ENCODE measurements at places on chromosomes 3 and 15.

DNA sequence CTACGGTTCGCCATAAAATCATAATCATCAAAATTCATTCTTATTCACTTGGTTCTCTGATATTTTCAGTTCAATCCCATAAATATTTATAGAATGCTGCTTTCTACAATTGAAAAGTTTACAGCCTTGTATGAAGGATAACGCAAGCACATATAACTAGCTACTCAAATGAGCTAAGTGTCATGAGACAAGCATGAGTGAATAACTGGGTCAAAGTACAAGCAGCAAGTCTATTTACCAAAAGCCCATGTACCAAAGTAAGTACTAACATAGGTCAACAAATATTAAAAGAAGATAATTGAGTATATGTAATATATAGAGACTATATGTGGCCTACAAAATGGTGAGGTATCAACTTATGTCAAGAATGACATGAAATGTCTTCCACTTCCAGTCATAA is 596.6 kb downstream of the GBE1 start:
- DNase-seq: no peak

- DNase-seq: no peak
Observed at GRCh38 chr3:95343228-95343627, 1280.4 kb downstream of the NSUN3 start.

DNA sequence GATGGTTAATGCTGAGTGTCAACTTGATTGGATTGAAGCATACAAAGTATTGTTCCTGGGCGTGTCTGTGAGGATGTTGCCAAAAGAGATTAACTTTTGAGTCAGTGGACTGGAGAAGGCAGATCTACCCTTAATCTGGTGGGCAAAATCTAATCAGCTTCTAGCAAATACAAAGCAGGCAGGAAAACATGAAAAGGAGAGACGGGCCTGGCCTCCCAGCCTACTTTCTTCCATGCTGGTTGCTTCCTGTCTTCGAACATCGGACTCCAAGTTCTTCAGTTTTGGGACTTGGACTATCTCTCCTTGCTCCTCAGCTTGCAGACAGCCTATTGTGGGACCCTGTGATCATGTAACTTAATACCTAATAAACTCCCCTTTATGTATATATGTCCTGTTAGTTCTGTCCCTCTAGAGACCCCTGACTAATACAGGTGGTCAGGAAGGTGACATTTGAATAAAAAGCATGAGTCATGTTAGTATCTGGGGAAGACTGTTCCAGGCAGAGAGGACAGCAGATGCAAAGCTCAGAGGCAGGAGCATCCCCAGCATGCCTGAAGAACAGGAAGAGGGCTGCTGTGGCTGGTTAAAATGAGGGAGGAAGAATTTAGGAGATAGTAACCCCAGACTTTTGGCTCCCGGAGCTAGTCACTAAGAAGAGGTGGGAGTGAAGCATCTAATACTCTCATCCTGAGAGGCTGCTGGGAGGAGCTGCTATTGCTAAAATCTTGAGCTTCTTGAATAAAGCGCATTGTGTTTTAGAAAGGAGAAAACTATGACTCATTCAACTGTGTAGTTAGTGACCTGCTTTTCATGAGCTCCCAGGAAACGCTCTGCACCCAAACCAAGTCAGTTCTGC is 207.4 kb upstream of the HES1 start:
- no peak for DNase-seq

GRCh38 chr3:126373682-126374601 is 16.7 kb upstream of the KLF15 start:
- no peak for DNase-seq

DNA sequence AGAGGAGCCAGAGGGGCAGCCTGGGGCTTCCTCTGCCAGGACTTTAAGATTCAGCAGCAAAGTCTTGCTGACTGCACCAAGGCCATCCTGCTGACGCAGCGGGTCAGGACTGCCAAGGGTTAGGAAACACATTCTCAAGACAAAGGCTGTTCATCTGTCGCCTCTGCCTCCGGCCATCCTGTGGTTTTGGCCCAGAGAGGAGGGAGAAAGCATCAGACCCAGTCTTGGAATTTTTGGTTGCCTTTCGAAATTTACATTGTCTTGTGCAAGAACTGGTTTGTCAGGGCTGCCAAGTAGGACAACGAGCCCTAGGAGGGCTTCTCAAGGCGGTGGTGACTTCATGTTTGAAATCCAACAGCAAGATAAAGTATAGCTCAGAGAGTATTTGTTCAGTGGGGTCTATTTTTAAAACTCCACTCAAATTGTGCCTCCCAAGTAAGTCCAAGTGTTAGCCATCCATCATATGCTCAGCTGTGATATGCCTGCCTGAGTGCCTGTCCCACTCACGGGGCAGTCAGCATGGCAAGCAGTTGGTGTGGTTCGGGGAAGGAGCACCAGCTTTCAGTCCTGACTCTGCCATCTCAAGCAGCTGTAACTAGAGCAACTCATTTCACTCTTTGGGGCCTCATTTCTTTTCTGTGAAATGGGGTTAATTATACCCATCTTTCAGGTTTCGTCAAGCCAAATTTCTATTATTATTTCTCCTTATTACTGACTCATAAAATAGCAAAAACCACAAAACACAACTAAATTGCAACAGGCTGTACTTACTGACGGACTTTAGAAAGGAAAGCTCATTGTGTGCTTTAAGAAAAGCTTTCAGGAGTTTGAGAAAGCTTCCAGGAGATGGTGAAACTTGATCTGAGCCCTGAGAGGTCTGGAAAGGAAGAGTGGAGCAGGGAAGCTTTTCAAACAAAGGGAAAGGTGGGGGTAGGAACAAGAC is 42.4 kb upstream of the RHO start:
- no peak for DNase-seq

DNA sequence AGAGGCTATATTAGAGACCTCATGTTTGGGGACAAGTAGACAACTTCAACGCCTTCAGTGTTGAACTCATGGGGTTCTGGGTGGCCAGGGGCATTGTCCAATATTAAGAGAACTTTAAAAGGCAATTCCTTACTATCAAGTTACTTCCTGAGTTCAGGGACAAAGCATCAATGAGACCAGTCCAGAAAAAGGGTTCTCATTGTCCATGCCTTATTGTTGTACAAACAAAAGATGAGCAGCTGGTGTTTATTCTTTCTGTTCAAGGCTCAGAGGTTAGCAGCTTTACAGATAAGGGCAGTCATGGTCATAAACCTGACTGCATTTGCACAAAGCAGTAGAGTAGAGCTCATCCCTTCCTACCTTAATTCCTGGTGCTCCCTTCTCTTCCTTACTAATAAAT is 18.5 kb upstream of the PDHB start:
- DNase-seq: no peak

- no peak for DNase-seq
Observed at GRCh38 chr3:179452176-179452564, 900 bp upstream of the GNB4 start.

DNA sequence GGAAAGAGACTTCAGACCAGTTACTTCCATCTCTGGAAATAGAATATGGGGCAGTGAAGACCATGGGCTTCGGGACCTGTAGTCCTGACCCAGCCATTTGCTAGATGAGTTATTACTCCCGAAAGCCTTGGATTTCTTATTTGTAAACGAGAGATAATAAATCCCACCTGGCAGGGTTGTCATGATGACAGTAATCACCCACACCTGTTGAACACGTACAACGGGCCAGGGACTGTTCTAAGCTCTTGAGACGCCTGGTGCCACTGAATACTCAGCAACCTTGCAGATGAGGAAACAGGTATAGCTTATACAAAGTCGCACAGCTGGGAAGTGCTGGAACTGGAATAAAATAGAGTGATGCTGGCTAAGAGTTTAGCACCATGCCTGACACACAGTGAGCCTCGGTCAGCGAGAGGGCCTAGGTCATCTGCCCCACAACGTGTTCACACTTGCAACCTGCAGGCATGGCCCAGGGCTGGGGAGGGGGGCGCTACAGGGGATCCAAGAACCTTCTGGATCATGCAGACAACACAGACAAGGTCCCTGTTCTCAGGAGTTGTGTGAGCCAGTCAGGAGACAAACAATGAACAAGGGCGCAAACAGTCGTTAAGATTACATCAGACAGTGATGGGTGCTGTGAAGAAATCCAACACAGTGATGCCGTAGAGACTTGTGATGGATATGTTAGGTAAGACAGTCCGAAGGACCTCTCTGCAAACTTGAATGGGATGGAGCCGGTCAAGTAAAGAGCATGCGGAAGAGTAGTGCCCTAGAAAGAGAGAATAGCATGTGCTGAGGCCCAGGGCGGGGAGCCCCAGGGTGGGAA is 89.2 kb downstream of the CORO2B start:
- DNase-seq: no peak

DNA sequence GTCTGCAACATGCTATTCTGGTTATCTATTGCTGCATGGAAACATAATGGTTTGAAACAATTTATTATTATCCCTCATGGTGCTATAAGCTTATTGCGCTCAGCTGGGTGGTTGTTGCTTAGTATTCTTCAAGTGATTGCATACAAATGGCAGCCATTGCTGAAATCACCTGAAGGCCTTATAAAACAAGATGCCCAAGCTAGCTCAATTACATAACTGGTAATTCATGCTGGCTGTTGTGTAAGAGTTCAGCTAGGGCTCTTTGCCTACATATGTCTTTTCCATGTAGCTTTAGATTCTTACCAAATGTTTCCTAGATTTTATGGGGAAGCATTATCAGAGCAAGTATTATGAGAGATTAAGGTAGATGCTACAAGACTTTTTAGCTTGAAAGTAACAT is 644.0 kb upstream of the CBLB start:
- no peak for DNase-seq

- no peak for DNase-seq
Observed at GRCh38 chr3:141619450-141619849, 118.6 kb upstream of the RNF7 start.

- DNase-seq: no peak
Observed at GRCh38 chr3:111712294-111713167, 117.4 kb upstream of the ZBED2 start.

- DNase-seq: no peak
Observed at GRCh38 chr3:165544432-165544831, 292.8 kb downstream of the BCHE start.

DNA sequence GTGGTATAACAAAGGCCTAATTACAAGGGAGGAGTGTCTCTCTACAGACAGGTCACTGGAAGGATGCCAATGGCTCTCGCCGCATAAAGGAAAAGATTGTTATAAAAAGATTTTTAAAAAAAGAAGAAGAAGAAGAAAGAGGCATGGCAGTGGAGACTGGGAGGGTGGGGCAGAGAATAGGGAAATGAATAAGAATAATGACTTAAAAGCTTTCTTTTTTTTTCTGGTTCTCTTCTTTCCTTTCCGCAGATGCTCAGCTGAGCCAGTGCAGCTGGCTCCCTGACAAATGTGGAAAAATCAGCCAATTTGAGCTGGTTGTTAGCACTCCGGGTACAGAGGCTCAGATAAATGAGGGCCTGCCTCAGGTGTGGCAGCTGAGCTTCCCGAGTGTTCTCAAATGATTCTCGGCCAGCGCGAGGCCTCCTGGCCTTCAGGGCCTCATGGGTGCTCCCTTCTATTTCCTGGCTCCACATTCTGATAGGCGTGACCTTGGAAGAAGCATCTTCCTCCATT is 234.1 kb downstream of the RORA start:
- no peak for DNase-seq

DNA sequence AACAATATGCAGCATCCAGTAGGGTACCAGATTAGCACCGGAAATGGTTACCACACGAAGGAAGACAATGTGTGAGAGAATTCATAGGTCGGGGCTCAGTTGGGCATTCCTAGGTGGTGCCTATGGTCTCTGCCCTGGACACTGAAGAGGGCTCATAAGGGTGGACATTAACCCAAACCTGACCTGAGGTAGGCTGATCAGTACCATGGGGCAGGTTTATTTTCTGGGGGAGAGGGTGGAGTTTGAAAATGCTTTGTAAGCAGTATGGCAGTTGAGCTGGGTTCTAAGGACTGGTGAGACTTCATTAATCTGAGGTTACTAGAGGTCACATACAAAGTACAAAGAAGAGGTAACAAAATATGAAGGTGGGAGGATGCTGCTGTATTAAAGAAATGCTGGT is 68.4 kb downstream of the RPL22L1 start:
- DNase-seq: no peak

GRCh38 chr3:57943525-57944495 is 64.4 kb upstream of the FLNB start:
- no peak for DNase-seq

- DNase-seq: no peak
Observed at GRCh38 chr3:133593243-133593642, 19.8 kb downstream of the CDV3 start.

- DNase-seq: peak; percentile 57
Observed at GRCh38 chr3:37855363-37855970, 6.2 kb upstream of the CTDSPL start.

GRCh38 chr15:73983211-73983727 is 8.8 kb downstream of the STOML1 start:
- no peak for DNase-seq

DNA sequence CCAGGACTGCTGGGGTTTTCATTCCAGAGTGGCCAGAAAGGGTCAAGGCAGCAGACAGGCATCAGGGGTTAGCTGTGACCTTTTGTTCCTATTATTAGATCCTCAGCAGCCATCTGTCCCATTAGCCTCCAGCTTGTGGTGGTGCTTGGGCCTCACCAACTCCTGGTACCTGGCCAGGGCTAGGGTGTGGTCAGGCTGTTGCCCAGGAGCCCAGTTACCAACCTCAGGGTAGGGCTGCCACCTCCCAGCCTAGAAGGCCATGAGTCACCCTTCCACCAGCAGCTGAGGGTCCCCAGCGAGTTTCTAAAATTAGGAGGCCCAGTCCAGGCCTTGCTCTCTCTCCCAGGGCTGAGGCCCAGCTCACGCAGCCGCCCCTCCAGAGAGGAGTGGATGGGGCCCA is 12.2 kb downstream of the TMEM43 start:
- no peak for DNase-seq

GRCh38 chr15:41634072-41634626 is 26.1 kb upstream of the MGA start:
- DNase-seq: no peak

GRCh38 chr3:124793054-124793739 is 62.9 kb downstream of the UMPS start:
- no peak for DNase-seq

GRCh38 chr3:101950510-101950909 is 101.2 kb downstream of the NFKBIZ start:
- no peak for DNase-seq

GRCh38 chr3:197022405-197023231 is 7.0 kb downstream of the MELTF start:
- DNase-seq: no peak

- DNase-seq: peak; percentile 24
Observed at GRCh38 chr15:50183112-50183794, 1.3 kb downstream of the SLC27A2 start.

All from stimulated activated CD8-positive, alpha-beta memory T cell treated with anti-CD3 and anti-CD28 coated beads, Interleukin-15, amount 100 ng/mL, for 48 hours (primary cell).